Left lung (tissue), 14 donors: ENCODE measurements at places on chromosomes 13 and 19. TPM values are rescaled to one million over a fixed set of nuclear protein-coding genes. Genes with fewer than 3 reads are reported as not detected.

The SNAPC2 gene
- 15.2 TPM for total RNA-seq

The FAM216B gene
- 0.41 TPM for total RNA-seq

The CGB5 gene
- total RNA-seq: not detected

The AP1M1 gene
- total RNA-seq: 72.1 TPM

The SIRT6 gene
- 20.8 TPM for total RNA-seq

The SYNE4 gene
- total RNA-seq: 13.1 TPM

The ZNF681 gene
- 2.6 TPM for total RNA-seq

The INSR gene
- 22.8 TPM for total RNA-seq

The HNRNPA1L2 gene
- 5.1 TPM for total RNA-seq

The ZFP36 gene
- 165 TPM for total RNA-seq

DNA sequence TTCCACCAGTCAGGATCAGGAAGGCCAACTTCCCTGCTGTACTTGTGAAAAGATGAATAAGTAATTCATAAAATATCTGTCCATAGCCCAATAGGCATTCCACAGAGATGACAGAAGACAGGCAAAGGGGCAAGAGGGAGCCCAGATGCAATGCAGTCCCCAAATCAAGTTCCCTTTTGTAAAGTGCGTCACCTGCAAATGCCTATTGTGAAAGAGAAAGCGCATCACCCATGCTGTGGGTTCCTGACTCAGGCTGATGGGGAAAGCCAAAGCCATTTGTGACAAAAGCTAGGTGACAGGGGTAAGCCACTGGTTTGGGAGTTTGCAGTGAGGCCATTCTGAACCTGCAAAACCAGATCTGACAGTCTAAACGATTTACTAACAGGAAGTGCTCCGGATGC lies 157.5 kb upstream of the ZNF536 start:
- H3K4me3 ChIP-seq: no peak overlapping the region
- no peaks in the 10 kb centered on the region for H3K4me1 ChIP-seq
- DNase-seq: no peak
- H3K27ac ChIP-seq: no peak overlapping the region

DNA sequence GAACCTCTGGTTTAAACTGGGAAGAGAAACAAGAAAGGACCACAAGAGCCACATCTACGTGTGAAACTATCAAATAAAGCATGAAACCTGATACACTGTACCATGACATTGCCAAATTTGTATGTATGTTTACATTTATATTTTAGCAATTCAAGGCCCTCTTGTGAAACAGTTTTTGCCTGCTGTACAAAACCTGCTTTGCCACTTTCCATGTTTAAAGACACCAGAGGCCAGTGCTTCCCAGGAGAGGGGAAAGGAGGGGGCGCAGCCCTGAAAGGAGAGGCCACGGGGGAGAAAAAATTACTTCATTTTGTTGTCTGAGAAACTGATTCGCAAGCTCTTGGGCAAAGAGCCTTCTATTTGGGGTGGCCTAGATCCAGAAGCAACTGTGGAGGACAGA lies 124.8 kb downstream of the DCLK1 start:
- DNase-seq: peak; percentile 30
- no peaks in the 10 kb centered on the region for H3K36me3 ChIP-seq
- H3K4me3 ChIP-seq: no peak overlapping the region
- no peak overlapping the region for H3K27ac ChIP-seq
- no peaks in the 10 kb centered on the region for H3K4me1 ChIP-seq

GRCh38 chr13:48412881-48413351 lies at the start of gene LPAR6:
Gene LPAR6 (minus strand): TSS chr13:48413113. CDS start chr13:48412423, 690 bp downstream.
- H3K27ac ChIP-seq: peak within 1 kb of the TSS; percentile 86
- peaks cover 31% of the 10 kb centered on the region for H3K4me1 ChIP-seq
- DNase-seq: no peak
- peak within 1 kb of the TSS; percentile 35 for H3K4me3 ChIP-seq
- no peaks in the 10 kb centered on the region for H3K36me3 ChIP-seq

DNA sequence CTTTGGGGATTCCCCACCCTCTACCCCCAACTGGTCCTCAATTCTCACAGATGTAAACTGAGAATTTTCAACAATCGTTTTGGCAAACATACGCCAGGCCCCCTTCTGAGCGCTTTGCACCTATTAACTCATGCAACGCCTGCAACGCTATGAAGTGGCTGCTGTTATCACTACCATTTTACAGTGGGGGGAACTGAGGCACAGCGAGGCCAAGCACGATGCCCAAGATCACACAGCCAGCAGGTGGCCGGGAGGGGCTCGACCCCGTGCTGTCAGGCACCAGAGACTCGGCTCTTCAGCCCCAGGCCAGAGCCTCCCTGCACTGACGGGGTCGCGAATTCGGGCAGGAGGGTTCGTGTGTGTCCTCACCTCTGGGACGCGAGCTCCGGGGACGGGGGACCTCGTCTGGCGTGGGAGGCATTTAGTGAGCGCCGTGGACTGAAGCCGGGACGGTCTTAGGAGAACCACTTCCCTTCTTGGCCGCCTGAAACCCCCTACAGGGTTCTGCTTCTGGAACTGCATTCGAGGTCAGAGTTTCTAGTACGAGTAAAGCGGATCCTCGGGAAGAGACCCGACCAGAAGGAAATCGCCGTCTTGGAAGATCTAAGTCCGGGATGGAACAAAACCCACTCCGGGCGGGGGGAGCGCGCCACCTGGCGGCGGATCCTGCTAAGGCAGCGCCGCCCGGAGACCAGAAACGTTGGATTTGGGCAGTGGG lies 21.0 kb downstream of the ZNF114 start:
- peak overlapping the region; percentile 33 for H3K4me3 ChIP-seq
- H3K27me3 ChIP-seq: no peaks in the 10 kb centered on the region
- peak; percentile 95 for DNase-seq
- H3K36me3 ChIP-seq: no peaks in the 10 kb centered on the region
- H3K27ac ChIP-seq: no peak overlapping the region
- peaks cover 13% of the 10 kb centered on the region for H3K4me1 ChIP-seq

GRCh38 chr13:75309981-75310580 lies 171.9 kb downstream of the TBC1D4 start:
- DNase-seq: no peak
- H3K27me3 ChIP-seq: no peaks in the 10 kb centered on the region
- no peaks in the 10 kb centered on the region for H3K36me3 ChIP-seq
- H3K27ac ChIP-seq: no peak overlapping the region

GRCh38 chr13:98171900-98172589 lies 5.0 kb downstream of the RNF113B start:
- H3K4me3 ChIP-seq: no peak overlapping the region
- no peaks in the 10 kb centered on the region for H3K27me3 ChIP-seq
- no peaks in the 10 kb centered on the region for H3K36me3 ChIP-seq

- no peak for DNase-seq
- H3K4me1 ChIP-seq: no peaks in the 10 kb centered on the region
- H3K4me3 ChIP-seq: no peak overlapping the region
- no peaks in the 10 kb centered on the region for H3K36me3 ChIP-seq
- H3K27ac ChIP-seq: no peak overlapping the region
Observed at GRCh38 chr13:86095351-86095750, 296.1 kb upstream of the SLITRK6 start.

- no peak for DNase-seq
- no peak overlapping the region for H3K27ac ChIP-seq
- H3K27me3 ChIP-seq: no peaks in the 10 kb centered on the region
- no peaks in the 10 kb centered on the region for H3K36me3 ChIP-seq
- H3K4me1 ChIP-seq: no peaks in the 10 kb centered on the region
Observed at GRCh38 chr13:74256969-74257368, 122.8 kb upstream of the KLF12 start.

- no peak overlapping the region for H3K27ac ChIP-seq
- no peaks in the 10 kb centered on the region for H3K4me1 ChIP-seq
- DNase-seq: no peak
- no peaks in the 10 kb centered on the region for H3K27me3 ChIP-seq
Observed at GRCh38 chr13:98664510-98664909, 87.6 kb upstream of the STK24 start.

DNA sequence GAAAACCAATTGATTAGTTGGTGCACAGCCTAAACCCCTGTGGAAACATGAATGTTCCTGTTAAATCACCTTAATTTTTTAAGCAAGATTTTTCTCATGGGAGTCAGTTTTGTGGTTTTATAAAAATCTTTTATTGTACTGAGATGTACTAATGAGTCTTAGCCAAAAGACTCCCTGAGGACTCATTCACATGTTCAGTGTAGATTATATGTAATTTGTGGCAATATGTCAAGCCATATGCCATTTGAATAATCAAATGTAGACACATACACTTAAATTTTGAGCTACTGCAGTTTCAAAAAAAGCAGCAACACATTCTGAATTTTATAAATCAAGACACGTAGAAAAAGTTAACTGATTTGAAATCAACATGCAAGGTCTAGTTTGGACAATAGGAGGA lies 395.2 kb downstream of the MYO16 start:
- H3K27ac ChIP-seq: no peak overlapping the region
- no peaks in the 10 kb centered on the region for H3K36me3 ChIP-seq
- no peaks in the 10 kb centered on the region for H3K4me1 ChIP-seq
- no peaks in the 10 kb centered on the region for H3K27me3 ChIP-seq
- H3K4me3 ChIP-seq: no peak overlapping the region
- DNase-seq: no peak

- DNase-seq: no peak
- peak overlapping the region; percentile 93 for H3K4me3 ChIP-seq
- no peaks in the 10 kb centered on the region for H3K27me3 ChIP-seq
- H3K27ac ChIP-seq: peak overlapping the region; percentile 90
- peaks cover 13% of the 10 kb centered on the region for H3K36me3 ChIP-seq
Observed at GRCh38 chr19:4060621-4061177, 6.0 kb downstream of the ZBTB7A start.
